ENCODE measurements at places on chromosomes 2 and 18.

DNA sequence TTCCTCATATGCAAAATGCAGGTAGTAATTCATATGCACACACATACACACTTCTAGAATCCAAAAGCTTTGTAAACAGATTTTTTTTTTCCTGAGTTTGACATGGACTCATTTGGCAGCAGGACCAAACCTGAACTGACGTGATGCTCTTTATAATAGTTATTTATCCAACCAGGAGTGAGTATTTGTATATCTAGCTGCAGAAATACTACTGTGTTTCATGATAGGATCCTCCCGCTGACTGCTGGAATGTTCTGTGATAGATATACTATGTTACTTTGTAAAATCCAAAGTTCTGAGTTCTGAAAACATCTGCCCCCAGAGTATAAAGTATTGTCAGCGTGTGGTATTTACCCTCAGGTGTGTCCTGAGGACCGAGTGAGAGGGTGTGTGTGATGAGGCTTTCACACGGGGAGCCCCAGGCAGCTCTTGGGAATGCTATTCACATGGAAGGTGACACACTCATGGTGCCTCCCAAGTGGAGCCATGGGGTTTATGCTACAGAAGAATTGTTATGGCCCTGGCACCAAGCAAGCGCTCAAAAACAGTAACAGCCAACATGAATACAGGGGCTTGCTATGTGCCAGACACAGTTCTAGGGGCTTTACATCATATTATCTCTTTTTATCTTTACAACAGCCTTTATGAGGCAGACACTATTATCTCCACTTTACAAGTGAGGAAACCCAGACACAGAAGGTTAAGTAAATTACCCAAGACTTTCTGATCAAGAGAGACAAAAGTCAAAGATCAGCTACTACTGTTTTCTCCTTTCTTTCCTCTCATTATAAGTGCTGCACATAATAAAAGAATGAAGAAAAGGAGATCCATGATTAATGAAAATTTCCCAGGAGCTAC lies 16.7 kb upstream of the TXNDC2 start:
- no peak for DNase-seq

DNA sequence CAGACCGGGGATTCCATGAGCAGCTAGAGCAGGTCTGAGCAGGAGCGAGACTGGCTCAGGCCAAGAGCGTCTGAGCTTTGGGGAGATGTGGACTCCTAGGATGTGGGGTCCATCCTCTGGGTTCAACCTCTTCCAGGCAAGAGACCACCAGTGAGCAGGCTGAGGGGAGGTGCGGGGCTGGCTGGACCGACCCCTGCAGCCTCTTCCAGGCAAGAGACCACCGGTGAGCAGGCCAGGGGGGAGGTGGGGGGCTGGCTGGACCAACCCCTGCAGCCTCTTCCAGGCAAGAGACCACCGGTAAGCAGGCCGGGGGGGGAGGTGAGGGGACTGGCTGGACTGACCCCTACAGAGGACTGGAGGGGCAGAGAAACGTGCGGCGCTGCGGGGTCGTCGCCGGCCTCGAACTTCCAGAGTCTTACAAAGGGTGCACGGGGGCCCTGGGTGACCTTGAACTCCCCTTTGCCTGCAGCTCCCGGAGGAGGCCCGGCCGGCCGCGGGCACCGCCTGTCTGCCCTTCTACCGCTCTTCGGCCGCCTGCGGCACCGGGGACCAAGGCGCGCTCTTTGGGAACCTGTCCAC lies 63.4 kb downstream of the TPO start:
- no peak for DNase-seq

DNA sequence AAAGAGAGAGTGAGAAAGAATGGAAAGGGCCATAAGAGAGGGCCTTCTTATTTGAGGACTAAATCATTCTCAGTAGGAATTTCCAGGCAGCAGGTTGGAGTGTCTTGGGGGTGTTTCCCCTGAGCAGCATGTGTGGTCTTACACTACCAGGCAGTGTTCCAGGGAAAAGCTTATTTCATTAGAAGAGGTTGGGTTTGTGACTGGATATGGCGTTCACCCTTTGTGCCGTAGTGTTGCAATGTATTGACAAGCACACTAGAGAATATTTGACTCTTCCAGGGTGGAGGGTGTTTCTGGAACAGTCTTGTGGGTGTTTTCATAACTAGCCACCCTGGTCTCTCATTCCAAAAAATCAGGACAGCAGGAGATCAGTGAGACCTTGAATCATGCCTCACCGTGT lies 105.5 kb downstream of the NRP2 start:
- DNase-seq, result no peak

GRCh38 chr18:9095297-9096006 lies 7.0 kb upstream of the NDUFV2 start:
- DNase-seq, result no peak

- DNase-seq, result no peak
These were observed at the start of gene ANKMY1 for GRCh38 chr2:240557808-240558207. TSS of gene ANKMY1 (minus strand) at chr2:240557988. CDS start at chr2:240557335, 653 bp downstream.

GRCh38 chr18:21612125-21613039 lies at the start of gene SNRPD1:
TSS of gene SNRPD1 (plus strand) at chr18:21612314. CDS start at chr18:21612430, 116 bp downstream.
- peak; percentile 76 for DNase-seq

- no peak for DNase-seq
These were observed 123.9 kb downstream of the MC4R start for GRCh38 chr18:60248336-60249330.

GRCh38 chr2:201105759-201106158 lies 10.2 kb upstream of the CFLAR start:
- no peak for DNase-seq

DNA sequence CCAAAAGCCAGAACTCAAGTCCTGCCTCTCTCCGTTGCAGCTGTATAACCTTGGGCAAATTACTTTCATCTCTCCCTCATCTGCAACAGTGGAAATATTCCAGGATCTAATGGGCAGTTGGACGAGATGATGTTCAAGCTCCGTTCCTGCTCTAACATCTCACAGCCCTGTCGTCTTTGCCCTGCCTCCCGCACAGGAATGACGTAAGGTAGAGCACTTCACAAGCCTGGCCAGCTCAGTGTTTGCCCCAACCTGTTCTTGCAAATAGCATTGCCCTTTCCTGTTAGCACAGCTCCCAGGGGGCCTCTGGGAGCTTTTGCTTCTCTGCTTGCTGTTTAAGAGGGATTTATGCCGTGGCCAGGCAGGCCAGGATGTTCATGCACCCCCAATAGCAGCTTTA lies 107.9 kb downstream of the KLHL29 start:
- DNase-seq, result no peak

DNA sequence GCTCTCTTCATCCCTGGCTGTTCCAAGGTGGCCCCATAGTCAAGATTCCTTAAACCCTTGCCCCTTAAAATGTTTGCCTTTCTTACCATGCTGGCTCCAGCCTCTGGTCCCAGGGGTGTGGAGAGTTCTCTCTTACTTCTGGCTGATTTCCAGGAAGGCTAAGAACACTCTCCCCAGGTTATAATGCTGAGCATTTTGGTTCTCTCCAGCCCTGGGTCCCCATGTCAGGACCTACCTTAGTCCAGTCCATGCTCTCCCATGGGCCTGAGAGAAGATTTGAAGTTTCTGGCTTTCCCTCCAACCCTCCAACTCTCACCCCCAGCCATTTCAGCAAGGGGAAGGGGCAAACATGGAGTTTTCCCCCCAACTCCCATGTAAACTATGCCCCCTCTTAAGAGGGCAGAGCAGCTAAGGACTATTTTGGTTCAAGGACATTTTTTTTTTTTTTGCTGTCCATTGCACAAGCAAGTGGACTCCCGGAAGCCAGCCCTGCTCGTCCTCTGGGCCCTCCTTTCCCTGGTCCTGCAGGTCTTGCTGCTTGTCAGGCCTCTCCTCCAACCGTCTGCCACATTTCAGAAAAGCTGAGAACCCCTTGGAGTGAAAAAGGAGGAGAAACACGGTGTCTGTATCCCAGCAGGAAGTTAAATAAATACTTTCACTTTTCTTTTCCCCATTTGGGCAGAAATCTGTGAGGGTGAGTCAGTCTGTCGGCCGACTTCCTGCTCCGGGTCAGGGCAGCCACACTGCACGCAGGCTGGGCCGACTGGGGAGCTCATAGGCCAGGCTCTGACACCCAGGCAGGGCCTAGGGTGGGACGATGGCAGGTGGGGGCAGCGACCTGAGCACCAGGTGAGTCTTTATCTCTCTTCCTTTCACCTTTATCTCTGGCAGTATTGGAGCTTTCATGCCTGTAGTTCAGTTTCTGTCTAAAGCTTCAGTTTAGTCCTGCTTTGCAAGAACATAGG lies at the start of gene SP140L:
TSS of gene SP140L (plus strand) at position 741 of the 965 bp plus-strand sequence. CDS start at position 818, 77 bp downstream.
- peak; percentile 55 for DNase-seq

- no peak for DNase-seq
These were observed 68.1 kb upstream of the TCF7L1 start for GRCh38 chr2:85064927-85065577.

DNA sequence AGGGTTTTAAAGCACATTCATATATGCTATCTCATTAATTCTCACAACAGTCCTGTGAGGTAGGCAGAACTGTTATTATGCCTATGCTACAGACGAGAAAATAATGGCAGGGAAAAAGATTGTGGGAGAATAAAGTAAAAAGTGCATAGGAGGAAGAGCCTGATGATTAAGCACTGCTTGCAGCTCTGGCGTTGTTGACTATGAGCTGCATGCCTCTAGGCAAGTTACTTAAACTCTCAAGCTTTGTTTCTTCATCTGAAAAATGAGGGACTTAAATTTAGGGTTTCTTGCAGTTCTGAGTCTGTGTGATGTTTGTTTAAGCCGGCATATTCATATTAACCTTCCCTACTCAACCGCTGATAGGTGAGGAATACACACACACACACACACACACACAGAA lies 51.6 kb upstream of the RAPH1 start:
- DNase-seq, result no peak

GRCh38 chr2:170736628-170737027 lies 21.5 kb downstream of the SP5 start:
- DNase-seq, result no peak

GRCh38 chr2:155377266-155377680 lies 678.8 kb downstream of the KCNJ3 start:
- no peak for DNase-seq

- DNase-seq, result no peak
These were observed 42.3 kb downstream of the FAM124B start for GRCh38 chr2:224359569-224359968.

- DNase-seq, result no peak
These were observed 800.5 kb downstream of the CBLN2 start for GRCh38 chr18:71743634-71744033.

DNA sequence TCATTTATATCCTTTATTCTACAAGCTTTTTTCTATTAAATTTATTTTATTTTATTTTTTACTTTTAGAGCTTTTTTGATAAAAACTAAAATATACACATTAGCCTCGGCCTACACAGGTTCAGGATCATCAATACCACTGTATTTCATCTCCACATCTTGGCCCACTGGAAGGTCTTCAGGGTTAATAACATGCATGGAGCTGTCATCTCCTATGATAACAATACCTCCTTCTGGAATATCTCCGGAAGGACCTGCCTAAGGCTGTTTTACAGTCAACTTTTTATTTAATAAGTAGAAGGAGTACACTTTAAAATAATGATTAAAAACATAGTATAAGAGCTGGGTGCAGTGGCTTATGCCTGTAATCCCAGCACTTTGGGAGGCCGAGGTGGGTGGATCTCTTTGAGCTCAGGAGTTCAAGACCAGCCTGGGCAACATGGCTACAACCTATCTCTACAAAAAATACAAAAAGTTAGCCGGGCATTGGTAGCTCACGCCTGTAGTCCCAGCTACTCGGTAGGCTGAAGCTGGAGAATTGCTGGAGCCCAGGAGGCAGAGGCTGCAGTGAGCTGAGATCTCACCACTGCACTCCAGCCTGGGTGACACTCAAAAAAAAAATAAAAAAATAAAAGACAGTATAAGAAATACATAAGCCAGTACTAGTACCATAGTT lies 15.7 kb upstream of the DGUOK start:
- DNase-seq, result no peak

DNA sequence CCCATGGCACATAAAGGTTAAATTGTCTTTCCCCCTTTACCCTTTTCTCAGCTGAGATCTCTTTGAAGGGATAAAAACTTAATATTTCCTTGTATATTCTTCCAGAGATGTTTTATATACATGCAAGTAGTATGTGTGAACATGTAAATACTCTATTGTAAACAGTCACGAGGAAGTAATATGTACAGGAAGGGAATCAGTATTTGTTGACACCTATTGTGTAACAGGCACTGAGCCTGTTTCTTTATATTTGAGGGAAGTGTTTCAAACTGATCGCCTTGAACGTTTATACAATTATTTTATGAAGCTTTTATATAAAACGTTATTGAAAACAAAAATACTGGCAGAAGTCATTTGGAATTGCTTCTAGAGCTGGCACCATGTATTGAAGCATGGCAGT lies 13.2 kb downstream of the RALBP1 start:
- DNase-seq, result no peak

DNA sequence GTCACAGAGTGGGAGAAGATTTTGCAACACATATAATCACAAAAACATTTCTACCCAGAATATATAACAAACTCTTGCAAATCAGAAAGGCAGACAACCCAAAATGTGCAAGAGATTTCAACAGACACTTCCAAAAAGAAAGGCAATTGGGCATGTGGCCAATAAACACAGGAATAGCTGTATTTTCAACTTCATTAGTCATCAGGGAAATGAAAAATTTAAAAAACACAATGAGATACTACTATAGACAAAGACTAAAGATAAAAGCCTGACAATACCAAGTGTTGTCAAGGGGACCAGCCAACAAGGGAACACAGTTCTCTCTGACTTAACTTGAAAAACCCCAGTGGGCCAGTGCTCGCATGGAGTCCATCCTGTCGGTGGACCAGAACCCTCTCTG lies 40.5 kb downstream of the MTHFD2 start:
- DNase-seq, result no peak

GRCh38 chr2:23449831-23450331 lies 64.9 kb downstream of the KLHL29 start:
- no peak for DNase-seq

DNA sequence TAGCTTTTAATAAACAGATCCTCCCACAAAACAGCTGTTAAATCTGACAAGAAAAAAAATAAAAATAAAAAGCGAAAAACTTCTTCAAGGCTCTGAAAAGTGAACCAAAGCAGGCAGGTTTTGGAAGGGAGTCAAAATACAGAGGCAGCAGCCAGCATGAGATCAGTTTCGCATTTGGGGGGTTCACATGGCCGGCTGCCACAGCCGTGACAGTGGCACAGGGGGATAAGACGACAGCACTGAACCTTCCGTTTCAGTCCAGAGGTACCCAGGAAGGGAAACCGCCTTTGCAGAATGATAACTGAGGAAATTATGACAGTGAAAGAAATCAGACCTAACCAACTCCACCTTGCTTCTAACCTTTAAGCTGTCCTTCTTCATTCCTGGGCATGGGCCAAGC lies 196.7 kb upstream of the PID1 start:
- DNase-seq, result no peak

GRCh38 chr18:55541571-55541970 lies 46.4 kb downstream of the TCF4 start:
- DNase-seq, result no peak

DNA sequence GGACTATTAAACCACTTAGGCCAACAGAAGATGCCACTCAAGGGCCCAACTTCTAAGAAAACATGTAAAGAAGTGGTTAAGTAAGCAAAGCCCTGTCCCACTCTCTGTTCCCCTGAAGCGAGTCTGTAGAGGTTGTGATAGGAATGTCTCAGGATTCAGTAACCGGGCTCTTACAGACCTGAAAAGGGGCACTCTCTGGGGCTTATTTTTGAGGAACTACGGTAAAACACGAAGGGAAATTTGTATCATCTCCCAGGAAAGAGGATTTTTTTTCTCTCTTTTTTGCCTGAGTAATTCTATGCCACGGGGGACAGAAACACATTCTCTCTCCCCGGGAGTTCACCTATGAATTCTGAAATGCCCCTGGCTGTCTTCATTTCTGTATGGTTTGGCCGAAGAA lies 77.4 kb downstream of the VIT start:
- DNase-seq, result no peak

Measured in stimulated activated CD8-positive, alpha-beta memory T cell treated with anti-CD3 and anti-CD28 coated beads, Interleukin-4, amount 100 ng/mL, for 1 hour (primary cell).